Dermis microvascular lymphatic vessel endothelial cell (primary cell): ENCODE measurements at places on chromosomes 4 and X. TPM values are rescaled to one million over a fixed set of nuclear protein-coding genes. Genes with fewer than 3 reads are reported as not detected.

C4orf51 gene
- total RNA-seq: not detected in 2 replicates

YY2 gene
- 0.90 and 1.0 TPM in 2 replicates for total RNA-seq

NKX6-1 gene
- not detected in 2 replicates for total RNA-seq

TNMD gene
- total RNA-seq: not detected in 2 replicates

CAMK2D gene
- total RNA-seq: 37.5 and 52.2 TPM in 2 replicates

PNMA6F gene
- total RNA-seq: not detected in 2 replicates

DNA sequence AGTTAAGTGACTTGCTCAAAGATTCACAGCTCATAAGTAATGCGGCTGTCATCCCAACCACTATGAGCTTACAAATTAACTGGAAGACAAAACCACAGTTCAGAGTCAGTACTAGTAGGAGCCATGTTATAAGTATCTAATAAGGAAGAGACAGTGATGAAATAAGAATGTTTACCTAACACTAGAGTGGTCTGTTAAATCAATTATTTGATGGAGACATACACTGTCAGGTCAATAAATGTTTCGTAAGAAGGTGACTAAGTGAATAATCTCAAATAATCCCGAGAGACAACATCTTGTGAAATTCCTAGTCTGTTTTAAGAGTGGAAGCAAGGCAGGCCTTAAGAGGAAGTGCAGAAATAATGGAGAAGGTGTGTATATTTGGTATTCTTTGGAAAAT, 25.8 kb upstream of the AMELX start:
- DNase-seq: no peak

DNA sequence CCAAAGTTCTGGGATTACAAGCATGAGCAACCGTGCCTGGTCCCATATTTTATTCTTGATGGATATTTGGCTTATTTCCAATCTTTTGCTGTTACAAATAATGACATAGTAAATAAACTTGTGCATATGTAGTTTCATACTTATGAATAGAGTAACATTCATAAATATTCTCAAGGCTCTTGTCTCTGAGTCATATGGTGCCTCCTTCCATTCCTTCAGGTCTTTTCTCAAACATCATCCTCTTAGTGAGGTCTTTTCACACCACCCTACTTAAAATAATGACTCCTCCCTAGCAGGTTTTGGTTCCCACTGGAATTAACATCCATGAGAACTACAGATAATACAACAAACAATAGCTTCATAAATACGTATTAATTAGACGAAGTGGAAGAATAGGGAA, 416.6 kb downstream of the IQCM start:
- no peak for DNase-seq

GRCh38 chr4:166499820-166500219, 626.8 kb downstream of the TLL1 start:
- DNase-seq: no peak

DNA sequence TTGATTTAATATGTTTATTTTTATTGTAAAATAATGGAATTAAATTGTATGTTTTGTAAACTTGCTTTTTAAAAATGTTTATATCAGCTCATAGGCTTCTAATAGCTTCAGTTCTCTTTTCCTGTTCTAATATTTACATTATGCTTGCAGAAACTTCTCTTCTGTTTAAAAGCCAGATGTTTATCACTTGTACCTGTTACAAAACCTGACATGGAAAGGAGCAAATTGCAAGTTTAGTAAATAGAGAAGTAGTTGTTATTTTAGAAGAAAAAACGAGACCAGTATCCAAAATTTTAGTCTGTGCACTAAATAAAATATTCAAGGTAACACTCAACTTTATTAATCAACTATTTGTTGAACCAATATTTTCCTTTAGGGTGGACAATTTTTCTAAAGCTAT, 69.4 kb upstream of the GUCY1A1 start:
- DNase-seq: no peak

DNA sequence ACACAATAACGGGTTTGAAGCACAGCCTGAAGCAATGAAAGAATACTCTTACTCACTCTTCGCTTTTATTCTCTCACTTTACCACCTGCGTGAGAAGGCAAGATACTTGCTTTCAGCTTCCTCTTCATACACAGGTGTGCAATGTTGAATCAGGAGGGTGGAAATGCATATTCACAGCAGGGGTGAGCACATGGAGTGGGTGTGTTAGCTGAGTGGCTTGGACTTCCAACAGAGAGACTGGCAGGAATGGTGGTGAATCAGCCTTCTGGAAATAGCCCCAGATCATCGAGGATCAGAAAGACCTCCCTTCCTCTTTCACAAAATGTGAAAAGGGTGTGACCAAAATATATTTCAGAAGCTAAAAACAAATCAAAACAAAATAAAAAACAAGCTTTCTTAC, 521.2 kb downstream of the STIM2 start:
- DNase-seq: no peak

GRCh38 chrX:130550351-130550750, 148.6 kb downstream of the RBMX2 start:
- no peak for DNase-seq

- DNase-seq: no peak
Observed at GRCh38 chr4:169164669-169165415, 105.9 kb downstream of the SH3RF1 start.
